ENCODE measurements at places on chromosomes 3 and 15. TPM values are rescaled to one million over a fixed set of nuclear protein-coding genes. Genes with fewer than 3 reads are reported as not detected.

MYO5C gene
- 81.4 TPM for total RNA-seq

SLC6A6 gene
- total RNA-seq: 60.6 TPM

GHRL gene
- 1.7 TPM for total RNA-seq

RETNLB gene
- total RNA-seq: not detected

FGD5 gene
- 70.1 TPM for total RNA-seq

SAMD7 gene
- not detected for total RNA-seq

TMOD2 gene
- 9.4 TPM for total RNA-seq

NEO1 gene
- 24.1 TPM for total RNA-seq

SLC12A1 gene
- not detected for total RNA-seq

PCSK6 gene
- total RNA-seq: 5.5 TPM

- no peaks in the 10 kb centered on the region for H3K27me3 ChIP-seq
- DNase-seq: no peak
- no peaks in the 10 kb centered on the region for H3K36me3 ChIP-seq
These were observed 29.5 kb downstream of the BOC start for GRCh38 chr3:113240841-113241240.

GRCh38 chr3:125141596-125142419 is 70.7 kb downstream of the SLC12A8 start:
- H3K4me1 ChIP-seq: peaks cover 52% of the 10 kb centered on the region
- H3K4me3 ChIP-seq: peak overlapping the region; percentile 53

DNA sequence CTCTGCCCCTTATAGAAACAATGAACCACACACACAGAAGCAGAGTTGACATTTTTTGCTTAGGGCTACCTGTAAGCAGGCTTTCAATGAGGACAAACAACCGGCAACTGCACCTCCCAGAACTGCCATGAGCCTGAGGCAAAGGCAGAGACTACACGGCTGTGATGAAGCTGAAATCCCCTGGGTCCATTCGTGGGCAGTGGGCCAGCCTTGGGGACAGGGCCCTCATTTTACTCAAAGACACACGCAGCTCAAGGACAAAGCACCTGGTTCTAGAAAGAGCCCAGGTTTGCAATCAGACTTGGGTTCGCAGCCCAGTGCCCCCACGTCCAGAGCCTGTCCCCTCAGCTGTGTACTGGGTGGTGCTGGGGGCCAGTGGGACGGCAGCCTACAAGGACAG is 17.9 kb downstream of the FAM174B start:
- H3K27ac ChIP-seq: peak overlapping the region; percentile 74
- H3K27me3 ChIP-seq: no peaks in the 10 kb centered on the region
- no peak overlapping the region for H3K4me3 ChIP-seq
- peak; percentile 17 for DNase-seq
- peaks cover 20% of the 10 kb centered on the region for H3K4me1 ChIP-seq
- no peaks in the 10 kb centered on the region for H3K36me3 ChIP-seq

- H3K36me3 ChIP-seq: peaks cover 83% of the 10 kb centered on the region
- H3K27ac ChIP-seq: no peak overlapping the region
- no peaks in the 10 kb centered on the region for H3K4me1 ChIP-seq
- no peaks in the 10 kb centered on the region for H3K27me3 ChIP-seq
- no peak for DNase-seq
These were observed 42.3 kb downstream of the DNAH1 start for GRCh38 chr3:52358362-52358940.

DNA sequence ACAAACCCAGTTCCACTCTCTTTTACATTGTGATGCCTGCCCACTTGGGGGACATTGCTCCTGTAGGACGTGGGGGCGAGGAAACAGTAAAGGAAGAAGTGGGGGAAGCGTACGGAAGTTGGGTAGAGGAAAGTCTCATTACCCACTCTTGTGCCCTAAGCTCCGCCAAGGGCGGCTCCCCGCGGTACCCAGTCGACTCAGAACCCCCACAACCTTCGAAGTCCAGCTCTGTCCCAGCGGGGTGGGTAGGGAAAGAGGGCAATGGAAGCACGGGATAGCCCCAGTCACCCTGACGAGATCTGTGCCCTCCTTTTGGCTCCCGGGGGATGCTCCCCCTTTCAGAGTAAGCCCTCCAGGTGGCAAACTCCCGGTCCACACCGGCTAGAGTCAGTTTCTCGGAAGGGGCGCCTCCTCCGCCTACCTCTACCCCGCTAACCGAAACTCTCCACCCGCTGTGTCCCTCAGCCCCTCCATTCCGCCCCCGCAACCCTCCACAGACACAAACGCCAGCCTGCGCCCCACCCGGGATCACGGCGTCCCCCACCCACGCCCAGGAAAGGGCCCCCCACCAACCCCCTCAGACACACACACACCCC is 527 bp downstream of the CSNK1G1 start:
- H3K27ac ChIP-seq: peak overlapping the region; percentile 85
- H3K4me1 ChIP-seq: peaks cover 15% of the 10 kb centered on the region
- H3K27me3 ChIP-seq: no peaks in the 10 kb centered on the region
- DNase-seq: peak; percentile 45
- no peaks in the 10 kb centered on the region for H3K36me3 ChIP-seq

DNA sequence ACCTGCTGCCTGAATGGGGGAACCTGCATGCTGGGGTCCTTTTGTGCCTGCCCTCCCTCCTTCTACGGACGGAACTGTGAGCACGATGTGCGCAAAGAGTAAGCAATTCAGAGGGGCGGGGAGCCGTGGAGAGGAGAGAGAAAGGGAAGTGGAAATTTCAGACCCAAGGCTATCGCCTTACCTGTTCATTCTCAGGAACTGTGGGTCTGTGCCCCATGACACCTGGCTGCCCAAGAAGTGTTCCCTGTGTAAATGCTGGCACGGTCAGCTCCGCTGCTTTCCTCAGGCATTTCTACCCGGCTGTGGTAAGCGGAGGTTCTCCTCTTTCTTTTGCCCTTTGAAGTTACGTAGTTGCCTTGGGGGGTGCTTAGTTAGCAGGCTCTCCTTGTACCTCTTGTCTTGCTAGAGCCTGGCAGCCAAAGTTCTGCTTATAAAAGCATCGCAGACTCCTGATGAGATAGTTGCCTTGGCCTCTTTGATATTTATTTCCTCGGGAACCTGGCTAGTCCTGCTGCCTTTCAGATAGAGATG is 13.7 kb upstream of the LRRC2 start:
- H3K27ac ChIP-seq: no peak overlapping the region
- no peak for DNase-seq
- no peaks in the 10 kb centered on the region for H3K27me3 ChIP-seq
- H3K4me3 ChIP-seq: no peak overlapping the region
- H3K36me3 ChIP-seq: no peaks in the 10 kb centered on the region
- H3K4me1 ChIP-seq: peaks cover 7% of the 10 kb centered on the region

DNA sequence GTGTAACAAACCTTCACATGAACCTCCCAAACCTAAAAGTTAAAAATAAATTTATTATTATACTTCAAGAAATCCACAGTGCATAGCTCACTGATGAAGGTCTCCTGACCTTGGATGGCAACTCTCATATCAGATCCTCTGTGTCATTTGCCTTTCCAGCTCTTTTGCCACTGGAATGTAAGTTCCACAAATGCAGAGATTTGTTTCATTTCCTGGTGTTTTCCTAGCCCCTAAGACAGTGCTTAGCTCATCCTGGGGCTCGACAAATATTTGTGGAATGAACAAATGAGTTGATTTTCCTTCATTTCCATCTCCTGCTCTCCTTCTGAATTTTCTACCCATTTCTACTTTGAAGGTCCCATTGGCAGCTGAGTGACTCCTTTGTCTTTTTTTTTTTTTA is 56.0 kb downstream of the FRMD4B start:
- no peak for DNase-seq
- H3K4me3 ChIP-seq: no peak overlapping the region
- peak overlapping the region; percentile 72 for H3K27ac ChIP-seq
- H3K4me1 ChIP-seq: peaks cover 69% of the 10 kb centered on the region
- H3K27me3 ChIP-seq: no peaks in the 10 kb centered on the region

GRCh38 chr3:148651549-148651948 is 46.2 kb upstream of the AGTR1 start:
- H3K36me3 ChIP-seq: no peaks in the 10 kb centered on the region
- no peak overlapping the region for H3K27ac ChIP-seq
- H3K27me3 ChIP-seq: no peaks in the 10 kb centered on the region
- DNase-seq: no peak

GRCh38 chr3:18295171-18295920 is 129.8 kb downstream of the SATB1 start:
- no peaks in the 10 kb centered on the region for H3K27me3 ChIP-seq
- no peak overlapping the region for H3K27ac ChIP-seq
- H3K36me3 ChIP-seq: no peaks in the 10 kb centered on the region
- H3K4me3 ChIP-seq: no peak overlapping the region

- DNase-seq: no peak
- H3K27me3 ChIP-seq: no peaks in the 10 kb centered on the region
- H3K4me1 ChIP-seq: no peaks in the 10 kb centered on the region
- no peak within 1 kb of the TSS for H3K27ac ChIP-seq
- no peaks in the 10 kb centered on the region for H3K36me3 ChIP-seq
- no peak within 1 kb of the TSS for H3K4me3 ChIP-seq
These were observed at the start of gene TRPM1 for GRCh38 chr15:31101262-31102038. TSS of gene TRPM1 (minus strand) at chr15:31101725. CDS start at chr15:31081355, 20,370 bp downstream.

DNA sequence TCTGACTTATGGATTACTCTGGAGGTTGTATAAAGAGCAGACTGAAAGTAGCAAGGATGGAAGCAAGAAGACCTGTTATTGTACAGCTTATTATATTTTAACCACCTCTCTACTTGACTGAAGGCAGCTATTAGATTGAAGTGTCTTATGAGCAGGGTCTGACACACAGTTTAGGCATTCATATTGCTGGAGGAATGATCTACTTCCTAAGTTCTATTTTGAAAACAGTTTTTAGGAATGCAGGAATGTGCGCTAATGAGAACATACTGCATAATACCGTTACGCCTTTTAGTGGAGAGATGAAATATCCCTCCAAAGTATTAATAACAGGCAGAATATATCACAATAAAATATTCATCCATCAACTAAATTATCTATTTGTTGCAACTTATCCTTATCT is 193.3 kb downstream of the ISL2 start:
- H3K36me3 ChIP-seq: no peaks in the 10 kb centered on the region
- H3K4me1 ChIP-seq: peaks cover 4% of the 10 kb centered on the region
- no peak overlapping the region for H3K27ac ChIP-seq
- no peak overlapping the region for H3K4me3 ChIP-seq
- H3K27me3 ChIP-seq: no peaks in the 10 kb centered on the region

DNA sequence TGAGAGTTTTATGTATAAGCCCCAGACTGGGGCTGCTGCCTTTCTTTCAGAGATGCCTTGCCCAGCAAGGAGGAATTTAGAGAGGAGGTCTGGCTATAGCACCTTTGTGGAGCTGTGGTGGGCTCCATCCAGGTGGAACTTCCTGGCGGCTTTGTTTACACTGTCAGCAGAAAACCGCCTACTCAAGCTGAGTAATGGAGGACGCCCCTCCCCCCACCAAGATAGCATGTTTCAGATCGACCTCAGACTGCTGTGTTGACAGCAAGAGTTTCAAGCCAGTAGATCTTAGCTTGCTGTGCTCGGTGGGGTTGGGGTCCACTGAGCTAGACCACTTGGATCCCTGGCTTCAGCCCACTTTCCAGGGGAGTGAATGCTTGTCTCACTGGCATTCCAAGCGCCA is 155.6 kb downstream of the STXBP5L start:
- DNase-seq: no peak
- H3K27me3 ChIP-seq: no peaks in the 10 kb centered on the region
- no peak overlapping the region for H3K27ac ChIP-seq
- H3K36me3 ChIP-seq: no peaks in the 10 kb centered on the region
- H3K4me3 ChIP-seq: no peak overlapping the region

DNA sequence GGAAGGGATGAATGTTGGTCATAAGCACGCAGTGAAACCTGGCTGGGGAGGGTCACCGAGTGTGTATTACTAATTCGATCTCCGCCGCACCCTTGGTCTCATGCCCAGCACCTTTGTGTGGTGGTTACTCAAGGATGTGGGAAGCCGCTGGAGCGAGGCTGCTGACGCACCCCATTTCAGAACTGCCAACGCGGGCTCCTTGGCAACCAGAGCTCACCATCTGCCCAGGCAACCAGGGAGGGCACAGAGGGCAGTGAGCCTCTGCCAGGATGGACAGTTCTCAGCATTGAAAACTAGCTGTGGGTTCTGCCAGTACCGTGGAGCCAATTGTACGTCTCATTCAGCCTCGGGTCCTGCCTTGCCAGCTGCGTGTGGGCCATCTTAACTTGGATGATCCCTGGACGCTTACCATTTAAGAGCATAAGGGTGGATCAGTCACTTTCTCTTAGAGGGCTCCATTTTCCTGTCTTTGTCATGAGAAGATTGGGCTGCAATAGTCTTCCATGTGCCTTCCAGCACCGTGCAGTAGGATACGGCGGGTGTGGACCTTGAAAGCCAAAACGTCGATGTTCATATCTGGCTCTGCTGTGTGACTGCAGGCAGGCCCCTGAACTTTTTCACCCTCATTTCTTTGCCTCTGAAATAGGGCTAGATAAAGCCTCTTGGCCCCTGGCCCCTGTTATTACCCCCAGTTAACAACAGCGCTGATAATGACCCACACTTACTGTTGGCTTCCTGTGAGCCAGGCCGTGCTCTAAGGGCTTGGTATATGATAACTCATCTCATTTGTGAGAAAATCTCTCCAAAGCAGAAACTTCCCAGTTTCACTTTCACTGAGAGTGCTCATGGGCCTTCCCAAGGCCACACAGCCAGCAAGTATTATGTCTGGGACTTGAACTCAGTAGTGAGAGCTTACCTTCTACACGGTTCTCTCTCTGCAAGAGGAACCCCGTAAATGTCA is 238.8 kb downstream of the OPA1 start:
- DNase-seq: no peak
- peak overlapping the region; percentile 3 for H3K27ac ChIP-seq
- H3K4me1 ChIP-seq: peaks cover 8% of the 10 kb centered on the region

- DNase-seq: no peak
- peaks cover 16% of the 10 kb centered on the region for H3K4me1 ChIP-seq
- no peak overlapping the region for H3K4me3 ChIP-seq
These were observed 69.0 kb downstream of the MYO1E start for GRCh38 chr15:59303633-59304032.

GRCh38 chr15:100788418-100789105 is 91.1 kb upstream of the ALDH1A3 start:
- no peaks in the 10 kb centered on the region for H3K4me1 ChIP-seq
- no peak overlapping the region for H3K27ac ChIP-seq
- H3K4me3 ChIP-seq: no peak overlapping the region
- H3K27me3 ChIP-seq: no peaks in the 10 kb centered on the region

- no peaks in the 10 kb centered on the region for H3K36me3 ChIP-seq
- H3K4me1 ChIP-seq: no peaks in the 10 kb centered on the region
- DNase-seq: no peak
- no peak overlapping the region for H3K4me3 ChIP-seq
These were observed 21.8 kb upstream of the EPB42 start for GRCh38 chr15:43242616-43243015.

DNA sequence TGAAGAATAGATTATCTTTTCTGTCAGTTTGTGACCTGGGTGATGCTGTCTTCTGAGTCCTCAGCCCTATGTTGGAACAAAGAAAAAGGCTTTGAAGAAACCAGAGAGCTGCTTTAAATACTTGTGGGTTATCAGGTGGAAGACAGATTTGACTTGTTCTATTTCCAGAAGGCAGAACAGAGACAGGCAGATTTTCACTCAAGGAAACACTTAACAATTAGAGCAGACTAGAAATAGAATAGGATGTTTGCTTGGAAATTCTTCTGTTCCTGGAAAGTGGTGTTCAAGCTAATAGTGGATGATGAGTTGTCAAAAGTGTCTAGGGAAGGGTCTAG is 219.4 kb downstream of the UBE2E2 start:
- H3K27ac ChIP-seq: no peak overlapping the region
- H3K4me3 ChIP-seq: no peak overlapping the region
- DNase-seq: no peak
- no peaks in the 10 kb centered on the region for H3K27me3 ChIP-seq
- H3K36me3 ChIP-seq: no peaks in the 10 kb centered on the region
